ENCODE measurements at places on chromosomes 2 and 18.

GRCh38 chr18:51824746-51825145 lies 515.3 kb upstream of the DCC start:
- no peak for DNase-seq

DNA sequence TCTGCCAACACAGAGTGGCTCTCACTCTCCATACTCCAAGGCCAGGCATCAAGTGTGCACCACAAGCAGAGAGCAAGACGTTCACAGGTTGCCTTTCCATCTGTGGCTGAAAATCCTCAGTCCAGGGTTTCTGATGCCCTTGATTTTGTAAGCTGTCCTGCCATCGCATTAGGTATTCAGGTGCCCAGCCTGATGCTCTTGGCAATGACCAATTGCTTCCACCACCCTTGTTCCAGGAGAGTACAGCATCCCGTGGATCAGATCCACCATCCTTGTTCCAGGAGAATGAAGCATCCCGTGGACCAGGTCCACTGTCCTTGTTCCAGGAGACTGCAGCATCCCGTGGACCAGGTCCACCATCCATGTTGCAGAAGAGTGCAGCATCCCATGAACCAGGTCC lies 133.4 kb upstream of the GPC1 start:
- DNase-seq, result no peak

GRCh38 chr18:40855661-40856060 lies 1099.4 kb upstream of the PIK3C3 start:
- no peak for DNase-seq

DNA sequence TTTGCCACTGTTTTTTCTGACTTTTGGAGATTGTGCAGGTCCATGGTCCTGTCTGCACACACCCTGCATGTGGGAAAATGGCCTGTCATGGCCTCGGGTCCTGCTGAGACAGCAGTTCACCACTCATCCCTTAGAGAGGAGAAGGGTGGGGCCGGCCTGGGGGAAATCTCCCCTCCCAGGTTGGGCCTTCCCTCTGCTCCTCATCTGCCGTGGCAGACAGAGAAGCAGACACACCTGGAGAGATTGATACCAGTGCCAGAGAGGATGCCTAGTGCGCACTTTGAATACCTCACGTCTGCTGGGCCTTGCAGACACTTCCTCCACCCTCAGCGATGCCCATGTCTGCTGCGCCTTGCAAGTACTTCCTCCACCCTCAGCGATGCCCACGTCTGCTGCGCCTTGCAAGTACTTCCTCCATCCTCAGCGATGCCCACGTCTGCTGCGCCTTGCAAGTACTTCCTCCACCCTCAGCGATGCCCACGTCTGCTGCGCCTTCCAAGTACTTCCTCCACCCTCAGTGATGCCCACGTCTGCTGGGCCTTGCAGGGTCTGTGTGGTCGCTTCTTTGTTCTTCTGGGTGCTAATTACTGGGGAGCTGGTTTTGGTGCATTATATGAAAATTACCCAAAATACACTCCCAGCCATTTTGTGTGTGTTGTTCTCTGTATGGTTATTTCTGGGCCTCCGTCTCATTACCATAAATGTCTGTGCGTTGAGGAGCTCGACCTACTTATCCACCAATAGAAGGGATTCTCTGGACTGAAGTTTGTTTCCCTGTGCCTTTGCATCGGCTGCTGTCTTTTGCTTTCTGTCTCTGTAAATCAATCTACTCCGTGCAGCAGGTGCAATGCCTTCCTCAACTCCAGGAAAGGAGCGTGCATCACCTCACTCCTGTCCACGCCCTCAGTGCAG lies 186.9 kb upstream of the PXDN start:
- no peak for DNase-seq

DNA sequence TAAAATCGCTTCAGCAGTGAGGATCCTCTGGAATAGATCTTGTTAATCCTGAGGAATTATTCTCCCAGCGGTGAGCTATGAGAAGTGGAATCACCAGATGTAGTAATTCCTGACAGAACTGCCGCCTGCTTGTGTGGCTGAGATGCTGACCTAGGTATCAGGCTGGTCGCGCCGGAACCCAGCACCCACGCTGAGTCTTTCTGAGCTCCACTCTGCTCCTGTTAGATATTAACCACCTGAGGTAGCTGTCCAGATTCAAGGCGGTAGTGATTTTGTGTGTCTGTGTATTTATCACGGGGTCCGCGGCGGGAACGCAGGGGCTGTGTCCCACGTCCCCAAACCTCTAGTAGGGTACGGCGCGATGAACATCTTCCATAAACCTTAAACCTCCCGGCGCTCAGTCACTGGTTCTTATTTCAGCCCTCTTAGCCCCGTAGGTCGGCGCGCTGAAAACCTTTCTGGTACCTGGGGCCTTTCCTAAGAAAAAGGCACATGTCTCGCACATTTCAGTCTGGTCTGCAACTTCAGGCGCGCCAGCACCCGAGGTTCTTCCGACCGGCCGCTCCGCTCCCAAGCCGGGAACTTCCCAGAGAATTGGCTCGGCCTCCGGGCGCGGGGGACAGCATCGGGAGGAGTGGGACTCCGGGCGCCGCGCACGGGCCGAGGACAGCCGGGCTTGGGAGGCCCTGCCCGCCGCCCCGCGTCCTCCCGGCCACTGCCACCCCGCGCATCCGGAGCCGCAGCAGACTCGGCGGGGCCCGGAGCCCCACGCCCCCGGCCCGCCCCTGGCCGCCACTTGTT lies 542 bp upstream of the CNNM3 start:
- DNase-seq, result peak; percentile 25

- no peak for DNase-seq
These were observed 12.7 kb downstream of the HNRNPLL start for GRCh38 chr2:38590053-38590452.

- DNase-seq, result no peak
These were observed 55.0 kb upstream of the MCFD2 start for GRCh38 chr2:46970334-46971288.

GRCh38 chr18:11520536-11520935 lies 88.9 kb upstream of the SLC35G4 start:
- no peak for DNase-seq

- peak; percentile 67 for DNase-seq
These were observed at the start of gene MARCHF4 for GRCh38 chr2:216371721-216372702. TSS of gene MARCHF4 (minus strand) at chr2:216372483. CDS start at chr2:216370260, 2,223 bp downstream.

DNA sequence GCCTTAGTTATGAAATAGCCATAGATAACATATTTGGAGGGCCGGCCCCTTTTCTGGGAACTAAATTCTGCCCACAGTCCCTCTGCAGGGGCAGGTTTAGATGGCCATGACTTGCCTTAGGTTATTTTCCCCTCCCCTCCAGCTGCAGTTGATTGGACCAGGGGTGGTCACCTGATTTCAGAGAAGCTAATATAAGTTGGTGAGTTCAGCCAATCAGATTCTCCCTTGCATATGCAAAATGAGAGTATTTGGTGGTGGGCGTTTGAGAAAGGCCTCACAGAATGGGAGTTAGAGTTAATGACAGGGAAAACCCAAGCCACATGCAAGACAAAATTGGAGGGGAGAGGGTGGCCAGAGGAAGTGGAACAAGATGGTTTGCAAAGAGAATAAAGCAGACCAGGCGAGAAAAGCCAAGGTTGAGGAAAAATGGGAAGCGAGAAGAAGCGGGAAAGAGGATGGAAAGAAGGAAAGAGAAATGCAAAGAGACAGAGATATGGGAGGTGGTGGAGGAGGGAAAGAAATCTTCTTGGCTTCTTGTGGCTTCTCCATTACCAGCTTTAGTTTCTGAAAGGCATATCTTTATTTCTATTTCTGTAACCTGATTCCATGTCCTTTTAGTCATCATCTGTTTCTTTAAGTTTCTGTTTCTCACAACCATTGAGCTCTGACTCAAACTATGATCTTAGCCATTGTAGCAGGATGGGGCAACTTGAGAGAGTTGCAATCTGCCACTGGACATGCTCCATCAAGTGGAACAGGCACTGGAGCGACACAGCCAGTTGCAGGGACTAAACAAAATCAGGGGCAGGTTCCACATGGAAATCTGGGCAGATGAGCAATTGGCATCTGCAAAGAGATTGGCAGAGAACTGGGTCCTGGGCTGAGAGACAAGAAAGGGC lies 108.1 kb upstream of the SIX3 start:
- no peak for DNase-seq

DNA sequence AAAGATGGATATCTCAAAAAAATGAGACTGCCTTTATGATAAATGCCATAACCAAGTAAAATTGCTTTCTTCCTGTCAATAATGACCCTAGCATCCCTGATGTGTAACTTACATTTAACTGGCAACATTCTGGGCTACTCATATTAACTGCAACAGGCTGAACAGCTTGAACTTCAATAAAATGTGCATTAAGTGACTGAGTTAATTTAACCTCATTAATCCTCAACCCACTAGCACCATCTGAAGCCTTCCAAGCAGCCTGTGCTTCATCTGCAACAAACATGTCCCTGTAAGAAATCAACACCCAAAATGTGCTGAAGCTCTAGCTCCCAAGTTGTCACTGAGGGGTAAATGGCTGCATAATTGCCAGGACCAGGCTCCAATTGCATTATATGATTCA lies 296.2 kb upstream of the ZC3H15 start:
- DNase-seq, result no peak

DNA sequence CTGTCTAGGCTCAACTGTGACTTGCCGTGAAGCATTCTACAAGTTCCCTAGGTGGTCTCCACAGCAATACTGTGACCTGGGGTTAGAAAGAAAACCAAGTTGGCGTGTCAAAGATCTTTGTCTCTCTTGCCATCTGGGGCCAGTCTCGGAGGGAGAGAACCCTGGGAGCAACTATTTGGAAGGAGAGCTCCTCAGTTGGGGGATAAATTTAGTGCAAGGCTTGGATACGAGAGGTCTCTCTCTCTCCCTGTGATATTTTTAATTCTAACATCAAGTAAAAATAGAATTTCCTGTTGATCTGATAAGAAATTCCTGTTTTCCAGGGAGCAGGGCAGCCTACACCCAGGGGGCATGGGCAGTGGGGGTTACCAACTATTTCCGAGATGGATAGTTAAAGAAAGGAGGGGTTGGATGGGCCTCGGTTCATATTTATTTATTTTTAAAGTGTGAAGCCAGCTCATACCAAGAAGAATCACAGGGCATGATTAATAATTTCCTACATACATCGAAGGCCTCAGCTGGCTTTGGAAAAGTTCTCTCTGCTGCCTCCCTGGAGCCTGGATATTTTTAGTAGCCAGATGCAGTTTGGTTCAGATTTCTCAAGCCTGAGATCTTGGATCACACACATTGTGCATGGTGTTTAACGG lies 62.8 kb downstream of the EHD3 start:
- DNase-seq, result no peak

- no peak for DNase-seq
These were observed 85.1 kb upstream of the FOXI3 start for GRCh38 chr2:88537640-88538039.

DNA sequence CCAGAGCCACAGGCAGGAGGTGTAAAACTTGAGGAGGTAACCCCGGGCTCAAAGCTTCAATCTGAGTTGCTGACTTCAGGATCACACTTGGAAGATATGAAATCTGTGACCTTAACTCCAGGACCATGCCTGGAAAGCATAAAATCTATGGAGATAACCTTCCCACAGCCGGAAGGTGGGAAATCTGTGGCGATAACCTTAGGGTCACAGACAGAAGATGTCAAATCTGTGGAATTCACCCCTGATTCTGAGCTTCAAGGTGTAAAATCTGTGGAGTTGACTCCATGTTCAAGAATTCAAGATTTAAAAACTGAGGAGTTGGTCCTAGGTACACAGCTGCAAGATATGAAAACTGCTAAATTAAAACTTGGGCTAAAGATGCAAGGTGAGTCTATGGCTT lies 11.6 kb upstream of the ZNF512 start:
- no peak for DNase-seq

GRCh38 chr18:24632158-24632988 lies 171.9 kb downstream of the HRH4 start:
- DNase-seq, result no peak

- no peak for DNase-seq
These were observed 39.9 kb downstream of the DNAH6 start for GRCh38 chr2:84556190-84556589.

DNA sequence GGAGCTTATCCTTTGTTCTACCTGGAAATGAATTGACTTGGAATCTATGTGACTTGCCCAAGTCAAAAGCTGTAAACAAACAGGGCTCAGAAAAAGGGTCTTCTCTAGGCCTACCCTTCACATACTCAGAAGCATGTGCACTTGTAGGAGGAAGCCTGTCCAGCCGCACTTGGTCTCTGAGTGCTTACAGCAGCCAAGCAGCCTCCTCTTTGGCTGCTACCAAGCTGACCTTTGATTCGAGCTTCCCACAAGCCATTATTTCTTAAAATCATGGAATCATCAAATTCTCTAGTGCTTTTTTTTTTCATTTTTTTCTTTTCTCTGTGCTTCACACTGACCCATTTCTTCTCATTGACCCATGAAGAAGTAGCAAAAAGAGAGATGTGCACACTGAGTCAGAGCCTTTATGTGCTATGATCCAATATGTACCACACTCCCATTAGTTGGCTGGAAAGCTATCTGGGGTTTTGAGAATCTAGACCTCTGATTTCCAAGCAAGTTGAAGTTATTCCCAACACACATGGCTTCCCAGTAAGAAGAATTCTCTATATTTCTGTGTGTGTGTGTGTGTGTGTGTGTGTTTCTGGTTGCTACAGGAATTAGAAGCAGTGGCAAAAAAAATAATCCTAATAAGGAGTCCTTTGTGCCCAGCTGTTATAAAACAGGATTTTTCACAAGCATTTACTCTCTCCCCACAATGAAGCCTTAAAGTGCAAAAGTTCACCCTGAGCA lies 550.3 kb upstream of the TNP1 start:
- DNase-seq, result no peak

DNA sequence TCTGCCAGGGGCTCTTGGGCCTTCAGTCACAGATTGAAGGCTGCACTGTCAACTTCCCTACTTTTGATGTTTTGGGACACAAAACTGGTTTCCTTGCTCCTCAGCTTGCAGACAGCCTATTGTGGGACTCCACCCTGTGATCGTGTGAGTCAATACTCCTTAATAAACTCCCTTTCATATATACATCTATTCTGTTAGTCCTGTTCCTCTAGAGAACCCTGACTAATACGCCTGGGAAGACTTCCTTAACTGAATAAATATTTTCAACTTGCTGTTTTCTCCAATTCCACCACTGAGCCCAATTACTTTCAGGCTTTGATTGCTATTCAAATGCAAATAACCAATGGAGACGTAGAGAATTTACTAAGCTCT lies 61.4 kb upstream of the CCDC195 start:
- DNase-seq, result no peak

GRCh38 chr2:126222278-126222677 lies 433.7 kb upstream of the GYPC start:
- DNase-seq, result no peak
